ENCODE measurements at places on chromosomes 13 and 19.

GRCh38 chr13:113192279-113192678, 16.2 kb downstream of the PCID2 start:
- DNase-seq = no peak

DNA sequence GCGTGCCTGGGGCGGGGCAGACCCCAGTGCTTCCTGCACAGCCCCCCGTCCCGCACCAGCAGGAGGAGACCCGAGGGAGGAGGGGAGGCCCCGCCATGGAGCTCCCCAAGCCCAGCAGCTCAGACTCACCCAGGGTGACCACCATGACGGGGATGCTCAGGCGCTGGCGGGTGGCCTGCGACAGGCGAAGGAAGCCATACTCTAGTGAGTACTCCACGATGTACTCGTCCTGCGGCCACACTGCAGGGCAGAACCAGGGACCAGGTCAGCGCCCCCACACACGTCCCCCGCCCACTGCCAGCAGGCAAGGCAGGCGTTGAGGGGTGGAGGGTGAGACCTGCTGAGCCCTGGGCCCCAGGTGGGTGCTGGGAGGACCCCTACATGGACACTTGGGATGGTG, 8.6 kb downstream of the TMEM259 start:
- no peak for DNase-seq

GRCh38 chr13:50080203-50080910, 65.1 kb downstream of the KCNRG start:
- DNase-seq = peak; percentile 59

- DNase-seq = no peak
Measured at GRCh38 chr13:21333186-21333585, 125.9 kb downstream of the ZDHHC20 start.

- no peak for DNase-seq
Measured at GRCh38 chr19:2883686-2884439, 16.7 kb downstream of the ZNF556 start.

DNA sequence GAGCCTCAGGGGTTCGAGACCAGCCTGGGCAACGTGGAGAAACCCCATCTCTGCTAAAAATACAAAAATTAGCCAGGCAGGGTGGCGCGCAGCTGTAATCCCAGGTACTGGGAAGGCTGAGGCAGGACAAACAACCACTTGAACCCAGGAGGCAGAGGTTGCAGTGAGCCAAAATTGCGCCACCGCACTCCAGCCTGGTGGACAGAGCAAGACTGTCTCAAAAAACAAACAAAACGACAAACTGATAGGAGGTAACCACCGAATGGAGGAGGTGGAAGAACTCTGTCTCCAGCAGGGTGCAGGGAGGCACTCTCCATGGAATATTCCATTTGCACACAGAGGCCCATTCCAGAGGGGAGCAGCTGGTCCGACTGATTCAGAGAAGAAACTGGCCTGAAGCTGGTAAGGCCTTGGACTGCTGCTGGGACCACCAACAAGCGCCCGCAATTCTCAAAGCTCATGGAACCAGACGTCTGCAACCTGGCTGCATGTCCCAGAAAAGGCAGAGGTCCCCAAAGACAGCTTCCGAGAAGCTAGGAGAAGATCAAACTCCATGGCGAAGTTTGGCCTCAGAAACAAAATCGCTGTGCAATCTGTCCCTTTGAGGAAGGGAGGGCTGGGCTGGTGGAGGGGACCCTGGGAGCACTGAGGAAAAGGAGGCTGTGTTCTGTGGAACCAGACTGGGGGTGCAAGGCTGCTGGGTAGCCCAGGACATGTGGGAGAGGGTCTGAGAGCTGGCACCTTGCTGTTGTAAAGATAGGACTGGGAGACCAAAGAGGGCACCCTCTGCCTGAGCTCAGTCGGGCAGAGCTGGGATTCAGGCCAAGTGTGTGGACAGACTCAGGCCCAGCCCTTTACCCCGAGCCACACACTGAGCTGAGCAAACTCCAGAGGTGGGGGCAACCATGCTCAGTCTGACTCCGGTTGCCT, 35.2 kb downstream of the SLC25A42 start:
- DNase-seq = no peak

GRCh38 chr13:83452292-83452950, 429.9 kb downstream of the SLITRK1 start:
- DNase-seq = no peak

- no peak for DNase-seq
Measured at GRCh38 chr13:19519049-19519448, 42.3 kb downstream of the TPTE2 start.

DNA sequence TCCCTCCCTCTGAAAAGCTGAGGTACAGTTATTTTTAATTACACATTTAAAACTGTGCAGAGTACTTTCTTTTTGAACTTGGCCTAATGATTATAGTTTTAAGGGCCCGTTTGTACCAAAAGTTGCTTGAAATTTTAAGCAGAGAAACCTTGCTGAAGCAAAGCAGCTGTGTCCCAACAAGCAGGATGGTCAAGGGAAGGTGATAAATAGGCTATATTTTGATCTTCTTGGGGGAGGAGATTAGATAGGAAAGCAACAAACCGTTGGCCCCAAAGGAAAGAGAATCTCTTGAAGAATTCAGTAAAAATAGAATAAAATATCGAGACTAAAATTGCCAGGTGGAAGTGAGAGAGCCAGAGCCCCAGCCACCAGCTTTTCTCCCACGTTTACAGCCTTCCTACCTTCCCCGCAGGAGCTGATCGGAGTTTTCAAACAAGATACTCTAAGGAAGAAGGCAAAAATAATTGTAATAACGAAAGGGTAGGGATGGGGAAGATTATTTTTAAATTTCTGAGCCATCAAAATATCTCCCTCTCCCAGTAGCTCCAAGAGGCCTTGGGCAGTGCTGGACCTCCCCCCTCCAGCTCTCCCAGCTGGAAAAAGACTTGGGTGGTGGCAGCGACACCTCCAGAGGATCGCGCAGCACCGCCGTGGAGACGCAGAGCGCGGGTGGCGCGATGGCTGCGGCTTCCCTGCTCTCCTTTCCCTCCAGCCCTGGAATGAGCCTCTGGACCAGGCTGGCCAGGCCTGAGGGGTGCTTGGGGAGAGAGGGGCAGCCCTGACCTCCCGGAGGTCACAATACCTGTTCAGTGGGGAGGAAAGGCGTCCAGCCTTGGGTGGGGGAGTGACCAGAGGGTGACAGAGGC, 5.8 kb downstream of the ZIC2 start:
- no peak for DNase-seq

DNA sequence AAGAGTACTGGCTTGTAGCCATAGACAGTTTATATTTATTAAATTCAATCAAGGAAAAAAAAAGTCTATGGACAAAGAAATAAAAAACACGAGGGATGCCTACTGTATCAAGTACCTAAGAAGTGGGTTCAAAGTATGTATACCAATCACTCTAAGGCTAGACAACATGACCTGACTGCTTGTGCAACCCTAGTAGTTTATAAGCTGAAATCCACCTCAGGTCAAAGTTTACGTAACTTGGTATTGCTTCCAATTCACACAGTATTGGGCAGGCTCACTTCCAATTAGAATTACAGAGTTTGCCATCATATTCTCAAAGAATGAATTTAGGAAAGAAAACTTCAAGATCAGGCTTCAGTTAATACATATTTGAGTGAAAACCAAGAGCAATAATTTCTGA, 657.8 kb downstream of the DACH1 start:
- no peak for DNase-seq

GRCh38 chr19:8458380-8458779, 13.6 kb downstream of the HNRNPM start:
- no peak for DNase-seq

GRCh38 chr13:64528838-64529237, 2701.3 kb downstream of the PCDH9 start:
- no peak for DNase-seq

DNA sequence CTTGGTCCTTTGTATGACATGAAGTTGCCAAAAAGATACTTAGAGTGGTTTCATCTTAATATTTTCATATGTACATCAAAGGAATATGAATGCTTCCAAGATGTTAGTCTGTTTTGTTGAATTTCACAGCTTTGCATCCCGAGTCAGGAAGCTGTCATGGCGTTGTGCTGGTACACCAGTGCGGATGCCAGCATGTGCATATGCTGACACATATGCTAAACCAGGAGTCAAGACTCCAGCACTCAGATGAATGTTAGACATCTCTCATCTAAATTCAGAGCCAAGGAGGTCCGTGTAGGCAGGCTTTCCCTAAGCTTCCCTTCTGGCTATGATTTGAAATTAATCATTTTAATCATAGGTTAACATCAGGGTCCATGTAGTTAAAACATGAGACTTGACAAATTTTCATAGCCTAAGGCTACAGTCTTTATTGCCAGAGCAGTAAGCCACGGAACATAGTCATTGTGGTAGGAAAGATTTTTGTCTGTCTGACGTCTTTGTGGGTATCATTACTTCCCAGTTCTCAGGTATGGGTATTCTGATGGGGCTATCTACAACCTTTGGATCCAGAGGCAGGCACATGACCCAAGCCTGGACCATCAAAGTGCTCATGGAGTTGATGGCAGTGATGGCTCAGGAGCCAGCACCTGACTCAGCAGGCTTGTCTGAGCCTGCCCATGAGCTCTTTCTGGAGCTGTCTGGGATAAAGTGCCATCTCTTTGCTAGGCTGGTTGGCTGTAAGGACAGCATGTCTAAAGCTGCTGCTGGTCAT, 246.1 kb downstream of the KCNRG start:
- no peak for DNase-seq

GRCh38 chr19:38556521-38557174, 61.1 kb downstream of the MAP4K1 start:
- DNase-seq = peak; percentile 12

DNA sequence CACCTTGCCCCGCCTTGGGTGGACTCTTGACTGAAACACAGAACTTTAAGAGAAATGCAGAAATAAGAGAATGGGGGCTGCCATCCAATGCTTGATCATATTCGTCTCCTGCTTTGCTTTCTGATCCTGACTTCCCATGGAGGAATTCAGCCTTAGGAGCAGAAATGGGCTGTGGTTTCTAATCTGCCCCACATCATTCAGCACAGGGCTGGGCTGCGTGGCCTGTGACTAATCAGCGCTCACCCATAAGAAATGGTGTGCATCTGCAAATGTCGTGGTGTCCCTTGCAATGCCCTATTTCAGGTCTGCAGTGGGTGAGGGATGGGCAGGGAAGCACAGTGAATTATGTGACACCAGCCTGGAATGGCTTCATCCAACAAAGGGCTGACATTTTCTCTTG, 60.7 kb upstream of the URI1 start:
- DNase-seq = no peak

- DNase-seq = no peak
Measured at GRCh38 chr19:30307191-30307974, 64.8 kb upstream of the ZNF536 start.

DNA sequence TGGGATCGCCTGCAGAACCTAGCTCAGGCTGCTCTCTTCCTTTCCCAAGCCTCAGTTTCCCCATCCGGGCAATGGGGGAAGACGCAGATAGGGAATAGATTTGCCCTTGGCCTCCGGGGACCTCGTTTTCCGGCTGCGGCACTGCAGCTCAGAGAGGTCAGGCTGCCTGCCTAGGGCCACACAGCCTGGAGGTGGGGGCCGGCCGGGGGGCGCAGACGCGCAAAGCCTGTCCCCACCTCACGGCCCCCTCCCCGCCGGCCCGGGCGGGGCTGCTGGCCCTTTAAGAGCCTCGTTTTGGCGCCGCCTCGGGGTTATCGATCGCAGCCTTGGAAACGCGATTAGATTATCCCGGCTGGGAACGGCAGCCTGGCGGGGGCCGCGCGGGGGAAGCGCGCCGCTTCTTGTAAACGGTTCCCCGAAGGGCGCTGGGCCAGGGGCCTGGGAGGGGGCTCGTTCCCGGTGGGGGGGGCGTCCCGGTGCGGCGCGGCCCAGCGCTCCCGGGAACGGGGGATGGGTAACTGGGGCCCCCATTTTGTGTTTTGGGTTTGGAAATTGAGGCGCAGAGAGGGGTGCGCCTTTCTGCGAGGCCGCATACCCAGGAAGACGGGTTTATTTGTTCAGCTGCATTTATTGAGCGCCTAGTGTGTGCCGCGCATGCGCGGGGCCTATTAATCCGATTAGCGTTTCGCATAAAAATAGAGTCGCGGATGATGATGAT, 23.4 kb upstream of the TCF3 start:
- no peak for DNase-seq

DNA sequence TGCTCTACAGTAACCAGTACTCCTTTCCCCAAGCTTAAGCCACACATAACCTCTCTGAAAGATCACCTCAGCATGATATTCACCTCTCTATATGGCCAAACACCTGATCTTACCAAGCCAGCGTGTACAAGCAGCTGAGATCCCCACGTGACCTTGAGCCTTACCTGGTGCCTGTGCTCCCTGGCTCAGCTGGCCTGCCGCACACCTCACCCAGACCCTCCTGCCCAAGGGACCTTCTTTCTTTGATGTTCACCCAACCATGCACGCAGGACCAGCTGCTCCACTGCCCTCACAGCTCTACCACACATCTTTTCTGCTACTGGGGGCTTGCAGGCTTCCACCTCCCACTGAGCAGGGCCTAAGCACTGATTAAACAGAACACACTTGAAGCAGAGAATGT, 9.0 kb downstream of the DHRS12 start:
- DNase-seq = no peak

DNA sequence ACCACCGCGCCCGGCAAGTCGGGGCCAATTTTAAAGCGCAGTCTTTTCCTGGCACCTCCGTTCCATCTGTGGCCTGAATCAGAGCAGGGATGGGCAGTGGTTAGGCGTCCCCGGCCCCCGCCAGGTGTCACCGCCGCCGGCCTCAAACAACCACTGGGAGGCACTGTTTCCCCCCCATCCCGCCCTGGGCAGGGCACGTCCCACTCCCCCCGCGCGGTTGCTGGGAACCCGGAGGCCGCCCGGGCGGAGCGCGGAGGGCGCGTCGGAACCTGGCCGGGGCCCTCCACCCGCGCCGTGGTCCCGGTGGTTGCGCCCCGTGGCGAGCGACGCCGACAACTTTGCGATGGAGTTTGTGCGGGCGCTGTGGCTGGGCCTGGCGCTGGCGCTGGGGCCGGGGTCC, at the start of gene GRIN3B:
Gene GRIN3B, plus strand, starts transcription at position 325 of the 400 bp plus-strand sequence. Its CDS starts 19 bp downstream, at position 344.
- DNase-seq = peak; percentile 24

DNA sequence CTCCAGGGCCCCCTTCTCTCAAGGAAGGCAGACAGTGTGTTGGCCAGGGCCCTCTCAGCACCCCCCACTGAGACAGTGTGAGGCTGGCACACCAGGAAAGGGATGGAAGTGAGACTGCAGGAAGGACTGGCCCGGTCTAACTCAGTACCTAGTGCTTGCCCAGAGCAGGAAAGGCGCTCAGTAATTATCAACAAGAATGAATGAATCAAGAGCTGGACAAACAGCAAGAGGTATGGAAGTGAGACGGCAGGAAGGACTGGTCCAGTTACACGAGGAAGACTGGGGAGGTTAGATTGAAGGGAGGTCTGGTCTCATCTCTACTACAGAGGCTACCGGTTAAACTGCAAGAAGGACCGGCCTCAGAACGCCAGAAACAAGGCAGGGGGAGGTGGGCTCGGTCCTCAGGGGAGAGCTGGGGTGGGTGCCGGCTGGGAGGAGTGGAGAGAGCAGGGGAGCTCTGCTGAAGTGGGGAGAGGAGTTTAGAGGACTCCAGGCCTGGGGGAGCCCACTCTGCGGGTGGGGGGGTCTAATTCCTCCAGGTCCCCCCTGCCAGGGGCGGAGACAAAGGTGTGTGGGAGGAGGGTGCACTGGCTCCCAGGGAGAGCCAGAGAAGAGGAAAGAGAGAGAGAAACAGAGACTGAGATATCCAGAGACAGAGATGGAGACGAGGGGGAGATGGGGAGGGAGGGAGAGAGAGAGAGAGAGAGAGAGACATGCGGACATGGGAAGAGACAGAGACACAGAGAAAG, 1.1 kb downstream of the SLC8A2 start:
- DNase-seq = no peak

GRCh38 chr19:46954993-46955812, 64.4 kb upstream of the NPAS1 start:
- peak; percentile 66 for DNase-seq

GRCh38 chr13:43698758-43699157, 88.0 kb downstream of the ENOX1 start:
- DNase-seq = peak; percentile 68
